NCI-H524 (cell line): ENCODE measurements at places on chromosomes 2 and 18.

DNA sequence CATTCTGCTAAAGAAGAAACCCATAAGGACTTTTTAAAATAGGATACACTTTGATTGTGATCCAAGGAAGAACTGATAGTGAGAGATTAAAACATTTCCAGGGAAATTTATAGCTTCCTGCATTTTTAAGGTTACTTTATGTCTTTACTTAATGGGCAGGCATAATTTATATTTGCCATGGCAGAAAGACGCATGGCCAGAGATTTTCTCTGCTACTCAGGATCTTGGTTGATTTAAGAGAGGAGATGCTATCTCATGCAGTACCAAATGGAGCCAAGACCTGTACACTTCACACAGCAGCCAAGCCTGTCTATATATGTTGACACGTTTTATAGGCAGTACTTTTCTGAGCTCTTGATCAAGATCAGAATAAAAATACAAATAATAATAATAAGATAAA lies 60.9 kb upstream of the NT5C1B start:
- no peak for DNase-seq

DNA sequence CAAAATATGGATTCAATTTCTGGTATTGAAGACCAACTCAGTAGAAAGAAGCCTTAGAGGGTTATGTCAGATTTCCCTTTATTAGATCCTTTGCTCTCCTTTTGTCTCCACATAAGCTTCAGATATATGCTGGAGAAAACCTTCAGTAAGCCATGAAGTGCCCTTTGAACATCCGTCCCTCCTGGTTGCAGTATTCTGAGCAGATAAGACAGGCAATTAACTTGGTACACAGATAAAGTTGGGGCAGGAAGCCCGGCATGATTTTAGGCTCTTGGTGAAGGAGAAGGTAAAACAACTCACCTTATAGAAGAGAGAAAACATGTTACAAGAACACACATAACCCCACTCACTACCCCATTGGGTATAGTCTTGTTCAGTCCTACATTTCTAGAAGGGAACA lies 76.4 kb downstream of the SRD5A2 start:
- no peak for DNase-seq

GRCh38 chr18:32769071-32769585 lies 3.7 kb downstream of the KLHL14 start:
- no peak for DNase-seq

GRCh38 chr2:68889500-68889899 lies 18.3 kb upstream of the BMP10 start:
- DNase-seq = no peak

- DNase-seq = no peak
Observed at GRCh38 chr18:14969500-14969899, 221.5 kb downstream of the ANKRD30B start.

- DNase-seq = no peak
Observed at GRCh38 chr18:44719519-44720060, 38.9 kb downstream of the SETBP1 start.

DNA sequence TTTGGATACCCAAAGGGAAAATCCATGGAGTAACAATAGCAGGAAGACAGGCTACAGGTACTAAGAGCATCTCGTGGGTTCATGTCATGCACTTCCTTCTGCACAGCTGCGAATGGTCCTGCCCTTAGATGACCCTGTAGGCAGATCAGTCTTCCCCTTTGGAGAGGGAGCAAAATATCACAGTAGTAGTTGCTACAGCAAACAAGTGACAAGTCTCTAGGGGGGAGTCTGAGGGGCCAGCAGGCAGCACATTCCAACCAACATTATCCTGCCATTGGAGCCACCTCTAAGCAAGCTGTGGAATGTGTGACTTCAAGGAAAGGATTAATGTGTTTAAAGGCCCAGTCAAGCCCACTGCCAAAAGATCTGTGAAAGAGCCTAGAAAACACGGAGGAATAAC lies 273.2 kb upstream of the PARD3B start:
- no peak for DNase-seq

DNA sequence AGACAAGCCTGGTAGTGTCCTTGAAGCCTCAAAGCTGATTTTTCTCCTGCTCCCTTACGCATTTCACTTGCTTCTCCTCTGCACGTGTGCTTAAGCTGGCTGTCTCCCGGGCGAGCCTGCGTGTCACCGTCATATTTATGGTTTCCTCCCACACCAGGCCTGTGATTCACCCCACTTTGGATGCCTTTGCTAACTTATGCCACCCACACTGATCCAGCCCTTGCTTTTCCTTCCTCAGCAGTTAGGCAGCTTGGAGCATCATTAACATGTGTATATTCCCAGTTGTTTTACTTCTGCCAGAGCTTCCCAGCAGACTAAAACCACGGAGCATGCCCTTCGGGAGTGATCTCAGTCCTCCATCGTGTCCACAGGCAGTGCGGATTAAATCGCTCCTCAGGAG lies 2.2 kb downstream of the ST3GAL5 start:
- DNase-seq = peak; percentile 35

GRCh38 chr2:191174442-191174841 lies 23.6 kb upstream of the STAT4 start:
- DNase-seq = no peak

- DNase-seq = no peak
Observed at GRCh38 chr18:28716338-28716737, 539.4 kb upstream of the CDH2 start.
